ENCODE measurements at places on chromosomes 1 and 21.

- DNase-seq = no peak
These were observed 35.5 kb downstream of the KIRREL1 start for GRCh38 chr1:158028969-158029368.

- no peak for DNase-seq
These were observed 237.9 kb upstream of the PBX1 start for GRCh38 chr1:164320790-164321731.

GRCh38 chr1:11707621-11708276 is 16.2 kb downstream of the DRAXIN start:
- no peak for DNase-seq

- DNase-seq = no peak
These were observed 34.3 kb upstream of the TTC4 start for GRCh38 chr1:54681358-54681757.

DNA sequence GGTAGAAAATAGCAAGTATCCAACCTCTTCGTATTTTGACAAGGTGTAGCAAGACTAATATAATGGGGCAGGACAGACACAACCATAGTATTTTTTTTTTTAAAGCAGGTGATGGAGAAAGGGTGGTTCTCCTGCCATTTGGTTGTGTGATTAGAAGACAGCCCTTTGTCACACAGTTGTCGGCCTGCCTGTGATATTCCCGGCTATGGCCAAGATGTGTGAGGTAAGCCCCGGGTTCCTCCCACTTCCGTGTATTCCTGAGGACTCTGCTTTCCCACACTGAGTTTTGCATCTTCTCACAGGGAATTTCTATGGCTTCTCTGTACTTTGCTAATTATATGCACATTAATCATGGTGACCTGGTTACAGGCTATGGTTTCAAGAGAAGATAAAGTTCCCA is 35.9 kb downstream of the ZNF496 start:
- no peak for DNase-seq

- DNase-seq = no peak
These were observed 56.5 kb upstream of the BCAR3 start for GRCh38 chr1:93738075-93738622.

DNA sequence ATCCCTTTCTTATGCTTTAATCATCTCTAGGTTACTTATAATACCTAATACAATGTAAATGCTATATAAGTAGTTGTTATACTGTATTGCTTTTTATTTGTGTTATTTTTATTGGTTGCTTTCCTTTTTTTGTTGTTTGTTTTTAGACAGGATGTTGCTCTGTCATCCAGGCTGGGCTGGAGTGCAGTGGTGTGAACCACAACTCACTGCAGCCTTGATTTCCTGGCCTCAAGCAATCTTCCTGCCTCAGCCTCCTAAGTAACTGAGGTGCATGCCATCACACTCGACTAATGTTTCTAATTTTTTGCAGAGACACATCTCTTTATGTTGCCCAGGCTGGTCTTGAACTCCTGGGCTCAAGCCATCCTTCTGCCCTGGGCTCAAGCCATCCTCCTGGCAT is 26.9 kb downstream of the KRTAP19-8 start:
- no peak for DNase-seq

DNA sequence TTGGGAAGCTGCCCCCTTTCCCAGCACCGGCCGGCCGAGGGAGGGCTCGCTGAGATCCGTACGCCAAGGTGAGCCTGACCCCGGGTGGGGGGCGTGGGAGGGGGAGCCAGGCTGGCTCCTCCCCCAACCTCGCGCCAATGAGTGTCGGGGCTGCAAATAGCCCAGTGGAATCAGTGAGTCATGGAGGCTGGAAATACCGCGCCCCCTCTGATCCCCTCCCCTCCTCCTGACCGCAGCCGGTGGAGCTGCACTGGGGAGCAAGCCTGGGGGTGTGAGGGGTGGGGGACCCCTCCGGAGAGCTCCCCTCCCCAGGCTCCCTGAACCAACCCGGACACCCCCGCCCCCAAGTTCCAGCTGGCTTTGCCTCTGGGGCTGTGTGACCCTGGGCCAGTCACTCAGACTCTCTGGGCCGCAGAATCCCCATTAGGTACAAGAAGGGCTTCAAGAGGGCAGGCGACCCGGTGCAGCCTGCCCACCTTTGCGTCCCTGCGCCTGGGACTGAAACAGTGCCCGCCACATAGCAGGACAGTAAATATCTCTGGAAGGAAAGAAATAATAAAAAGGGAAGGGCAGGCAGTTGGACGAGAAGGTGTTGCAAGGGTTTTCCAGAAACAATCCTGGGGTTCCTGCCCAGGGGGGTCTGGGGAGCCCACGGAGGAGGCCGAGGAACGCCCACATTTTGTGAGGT is 4.5 kb downstream of the HSPB7 start:
- DNase-seq = peak; percentile 18

- no peak for DNase-seq
These were observed 206.6 kb upstream of the GRIK3 start for GRCh38 chr1:37240897-37241296.

GRCh38 chr21:14877581-14878228 is 187.1 kb downstream of the NRIP1 start:
- DNase-seq = no peak

GRCh38 chr1:237542525-237543418 is 347.9 kb downstream of the ZP4 start:
- no peak for DNase-seq

DNA sequence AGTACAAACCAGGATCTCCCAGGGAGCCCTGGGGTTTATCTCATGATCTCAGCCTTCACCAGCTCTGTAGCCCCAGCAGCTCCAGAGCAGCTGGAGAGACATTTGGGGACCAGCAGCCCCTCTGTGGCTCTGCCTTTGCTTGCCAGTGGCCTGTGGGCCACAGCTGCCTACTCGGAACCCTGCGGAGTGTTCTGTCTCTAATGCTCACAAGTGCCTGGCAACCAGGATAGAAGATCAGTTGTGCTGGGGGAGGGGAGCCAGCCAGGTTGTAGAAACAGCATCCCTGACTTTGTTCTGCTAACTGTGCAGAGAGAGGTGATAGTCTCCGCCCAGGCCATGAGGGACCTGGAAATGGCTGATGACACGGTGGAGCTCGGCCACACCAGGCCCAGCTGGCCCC is 50.9 kb upstream of the KCNJ15 start:
- no peak for DNase-seq

DNA sequence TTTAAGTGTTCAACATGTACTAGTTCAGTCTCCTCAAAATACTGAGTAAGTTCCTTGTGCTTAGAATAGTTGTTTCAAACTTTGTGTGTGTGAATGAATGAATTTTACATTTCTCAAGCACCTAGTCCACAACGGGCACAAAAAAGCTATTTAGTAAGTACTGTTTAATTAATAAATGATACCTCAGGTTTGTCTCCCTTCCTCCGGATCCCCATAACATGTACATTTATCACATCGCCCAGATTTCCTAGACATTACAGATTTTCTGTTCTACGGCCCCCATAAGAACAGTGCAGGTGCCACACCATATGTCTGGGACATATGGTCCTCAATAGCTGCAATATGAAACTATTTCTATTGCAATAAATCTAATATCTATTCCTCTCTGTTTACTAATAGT is 1.3 kb upstream of the TTF2 start:
- no peak for DNase-seq

GRCh38 chr21:45539796-45540600 is 2.2 kb downstream of the SLC19A1 start:
- DNase-seq = no peak

DNA sequence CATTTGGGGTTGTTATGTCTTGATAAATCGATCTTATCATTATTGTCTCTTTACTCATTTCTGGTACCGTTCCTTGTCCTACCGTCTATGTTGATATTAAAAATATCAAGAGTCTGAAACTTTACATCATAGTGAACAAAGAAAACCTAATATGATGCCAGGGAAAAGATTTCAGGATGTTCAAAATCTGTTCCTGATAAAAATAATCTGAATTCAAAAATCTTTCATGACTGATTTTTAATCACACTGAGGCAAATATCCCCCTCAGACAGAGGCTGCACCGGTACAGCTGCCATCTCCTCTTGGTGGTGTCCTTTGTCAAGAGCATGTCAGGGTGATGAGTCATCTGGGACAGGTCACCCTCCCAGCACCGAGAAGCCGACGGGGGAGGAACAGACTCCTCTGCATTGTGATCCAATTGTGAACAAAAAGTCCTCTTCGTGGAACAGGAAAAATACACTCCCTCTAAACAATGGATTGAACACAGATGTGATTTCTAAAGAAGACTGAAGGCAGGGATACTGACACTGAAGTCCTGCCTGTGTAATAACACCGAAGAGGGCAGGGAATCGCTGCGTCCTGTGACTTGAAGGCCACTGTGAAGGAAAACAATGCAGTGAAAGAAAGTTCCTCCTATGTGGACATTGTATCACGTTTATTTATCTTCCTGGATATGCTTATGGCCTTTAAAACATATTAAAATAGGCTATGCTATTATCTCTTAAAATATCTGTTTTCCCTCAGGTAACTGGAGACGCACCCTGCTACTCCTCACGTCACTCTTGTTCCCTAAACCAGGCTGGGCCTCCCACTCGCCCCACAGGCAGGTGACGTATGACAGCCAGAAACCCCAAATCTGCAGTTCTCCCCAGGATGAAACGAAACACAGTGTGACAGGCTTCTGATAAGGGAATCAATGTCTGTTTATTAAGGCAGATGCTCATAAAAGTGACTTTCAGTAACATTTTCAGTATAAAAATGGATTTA is 4.3 kb upstream of the SPATC1L start:
- DNase-seq = no peak

GRCh38 chr1:45929257-45929687 is 125.9 kb downstream of the MAST2 start:
- no peak for DNase-seq

DNA sequence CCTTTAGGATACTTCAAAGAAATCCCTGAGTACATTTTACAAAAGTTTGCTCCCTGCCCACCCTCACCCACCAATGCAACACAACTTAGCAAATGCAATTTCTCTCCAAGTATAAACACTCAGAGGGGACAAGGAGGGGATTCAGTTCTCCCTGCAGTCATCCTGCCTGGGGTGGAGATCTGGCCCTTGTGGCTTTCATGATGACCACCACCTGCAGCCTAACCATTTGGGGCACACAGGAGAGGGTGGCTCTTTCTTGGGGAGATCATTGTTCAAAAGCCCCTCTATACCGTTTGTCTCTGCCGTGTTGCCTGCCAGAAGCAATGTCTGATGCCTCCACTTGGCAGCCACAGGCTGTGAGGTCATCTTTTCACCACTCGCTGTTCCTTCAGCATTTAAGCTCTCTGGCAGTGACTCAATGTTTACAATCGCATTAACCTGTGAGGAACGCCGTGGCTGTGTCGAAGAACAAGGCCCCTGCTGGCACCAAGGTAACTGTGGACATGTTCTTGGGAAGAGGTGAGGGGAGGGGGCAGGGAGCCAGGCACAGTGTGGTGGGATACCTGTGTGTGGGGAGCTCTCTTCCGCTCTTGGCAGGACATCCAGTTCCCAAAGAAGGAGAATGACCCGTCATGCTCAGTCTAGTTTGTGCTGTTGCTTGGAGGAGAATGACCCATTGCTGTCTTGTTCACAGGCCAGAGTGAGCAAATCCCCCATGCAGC is 103.9 kb upstream of the DUSP10 start:
- DNase-seq = no peak

DNA sequence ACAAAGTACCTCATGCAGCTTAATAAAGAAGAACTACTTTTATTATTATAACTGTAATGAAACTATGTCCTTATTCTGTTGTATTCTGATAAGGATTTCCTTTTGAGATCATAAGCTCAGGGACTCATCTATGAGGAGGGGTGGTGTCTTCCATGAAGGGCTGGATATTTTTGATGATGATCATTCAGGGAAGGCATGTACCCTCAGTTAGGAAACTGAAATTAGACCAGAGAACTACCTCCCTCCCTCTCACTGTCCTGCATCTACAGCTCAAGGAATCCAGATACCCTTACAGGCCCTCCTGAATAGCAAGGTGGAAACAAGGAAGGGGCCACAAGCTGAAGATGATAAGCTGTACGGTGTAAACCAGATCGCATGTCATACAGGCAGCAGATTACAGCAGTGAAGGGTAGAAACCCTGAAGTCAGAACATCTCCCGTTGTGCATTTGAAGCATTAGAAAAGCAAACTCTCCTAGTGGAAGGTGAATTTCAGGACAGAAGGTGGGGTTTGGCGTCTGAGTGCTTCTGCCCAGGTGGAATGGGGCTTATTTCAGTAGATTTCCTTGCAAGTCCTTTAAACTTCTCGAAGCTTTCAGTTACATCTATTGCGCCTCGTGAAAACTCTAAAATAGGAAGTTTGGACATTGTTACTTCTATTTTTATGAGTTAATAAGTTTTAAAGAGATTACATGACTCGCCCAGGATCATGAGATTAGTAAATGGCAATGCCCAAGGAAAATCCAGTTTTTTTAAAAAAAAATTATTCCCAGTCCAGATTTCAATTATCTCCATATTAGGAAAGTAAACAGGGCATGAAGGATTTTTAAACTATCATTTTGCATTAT is 101.1 kb upstream of the HNRNPU start:
- DNase-seq = no peak
